A549 (cell line): ENCODE measurements at places on chromosomes 16 and 17. TPM values are rescaled to one million over a fixed set of nuclear protein-coding genes. Genes with fewer than 3 reads are reported as not detected.

ZNF688 gene
- polyA plus RNA-seq, result 4.6 to 5.4 TPM (median 4.8 TPM) in 3 replicates

CDRT15 gene
- polyA plus RNA-seq, result not detected in 3 replicates

NPIPB13 gene
- polyA plus RNA-seq, result 1.00 to 1.5 TPM (median 1.1 TPM) in 3 replicates

TEKT1 gene
- not detected in 3 replicates for polyA plus RNA-seq

MARF1 gene
- 10.6 to 12.4 TPM (median 11.6 TPM) in 3 replicates for polyA plus RNA-seq

KRTAP4-5 gene
- polyA plus RNA-seq, result not detected in 3 replicates

ITGAD gene
- not detected in 3 replicates for polyA plus RNA-seq

ADAM11 gene
- 2.0 to 2.7 TPM (median 2.1 TPM) in 3 replicates for polyA plus RNA-seq

DPEP3 gene
- polyA plus RNA-seq, result not detected in 3 replicates

CD300H gene
- polyA plus RNA-seq, result 0.37 to 0.50 TPM (median 0.45 TPM) in 3 replicates

SCNN1G gene
- 0.03 TPM in 2 of 3 replicates, not detected in the other for polyA plus RNA-seq

MTHFSD gene
- polyA plus RNA-seq, result 12.8 to 13.1 TPM (median 12.9 TPM) in 3 replicates

BCAR1 gene
- 34.2 to 35.9 TPM (median 35.8 TPM) in 3 replicates for polyA plus RNA-seq

CFAP97D1 gene
- 0.03 to 0.04 TPM in 2 of 3 replicates, not detected in the other for polyA plus RNA-seq

CAMKK1 gene
- polyA plus RNA-seq, result 12.6 to 15.3 TPM (median 14.8 TPM) in 3 replicates

ASGR2 gene
- polyA plus RNA-seq, result 0.06 TPM in 1 of 3 replicates, not detected in the others

SERPINF2 gene
- 2.4 to 2.9 TPM (median 2.7 TPM) in 3 replicates for polyA plus RNA-seq

EME1 gene
- polyA plus RNA-seq, result 21.9 to 24.3 TPM (median 23.9 TPM) in 3 replicates

C17orf50 gene
- 0.12 to 0.28 TPM (median 0.22 TPM) in 3 replicates for polyA plus RNA-seq

KCTD19 gene
- polyA plus RNA-seq, result 0.57 to 1.00 TPM (median 0.76 TPM) in 3 replicates

CTRB2 gene
- not detected in 3 replicates for polyA plus RNA-seq

PTX4 gene
- polyA plus RNA-seq, result 0.07 TPM in 2 of 3 replicates, not detected in the other

HEATR3 gene
- polyA plus RNA-seq, result 19.1 to 21.6 TPM (median 21.2 TPM) in 3 replicates
